Stomach (tissue), 19 donors: ENCODE measurements at places on chromosomes 5 and 9. TPM values are rescaled to one million over a fixed set of nuclear protein-coding genes. Genes with fewer than 3 reads are reported as not detected.

DNA sequence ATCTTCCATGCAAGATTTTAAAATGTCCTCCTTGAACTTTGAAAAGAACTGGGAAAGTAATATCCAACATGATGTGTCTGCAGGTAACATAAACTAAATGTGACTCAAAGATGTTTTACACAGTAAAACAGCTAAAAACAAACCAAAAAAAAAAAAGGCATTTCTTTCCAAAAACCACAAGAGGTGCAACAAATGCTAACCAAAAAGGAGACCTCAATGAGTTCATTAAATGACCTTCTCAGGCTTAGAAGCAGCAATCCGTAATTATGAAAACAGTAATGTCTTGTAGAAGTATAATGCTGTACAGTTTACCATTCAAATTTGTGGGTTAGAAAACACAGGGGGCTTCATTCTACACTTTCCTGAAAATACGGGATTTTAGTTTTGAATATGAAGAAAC is 2.5 kb downstream of the RNF145 start:
- no peak for DNase-seq

GRCh38 chr9:38244971-38245370 is 147.5 kb upstream of the ALDH1B1 start:
- DNase-seq, result no peak

DNA sequence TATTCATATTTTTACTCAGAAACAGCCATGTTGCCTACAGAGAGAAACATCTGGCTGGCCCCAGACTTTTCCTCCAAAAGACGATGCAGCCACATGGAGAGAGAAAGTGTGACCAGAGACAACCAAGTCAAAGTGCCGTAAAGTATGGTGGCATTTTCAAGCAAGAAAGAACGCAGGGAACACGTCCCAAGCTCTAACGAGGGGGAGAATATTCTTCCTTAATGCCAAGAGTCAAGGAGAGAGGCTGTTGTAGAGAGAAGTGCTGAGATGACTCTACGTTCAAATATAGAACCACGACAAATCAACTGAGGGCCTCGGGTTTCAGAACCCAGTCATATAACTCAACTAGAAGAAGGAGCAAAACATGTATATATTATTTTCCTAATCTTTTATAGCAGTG is 55.9 kb downstream of the FNBP1 start:
- no peak for DNase-seq

- no peak for DNase-seq
Observed at GRCh38 chr5:106601620-106602019, 1069.1 kb downstream of the EFNA5 start.

DNA sequence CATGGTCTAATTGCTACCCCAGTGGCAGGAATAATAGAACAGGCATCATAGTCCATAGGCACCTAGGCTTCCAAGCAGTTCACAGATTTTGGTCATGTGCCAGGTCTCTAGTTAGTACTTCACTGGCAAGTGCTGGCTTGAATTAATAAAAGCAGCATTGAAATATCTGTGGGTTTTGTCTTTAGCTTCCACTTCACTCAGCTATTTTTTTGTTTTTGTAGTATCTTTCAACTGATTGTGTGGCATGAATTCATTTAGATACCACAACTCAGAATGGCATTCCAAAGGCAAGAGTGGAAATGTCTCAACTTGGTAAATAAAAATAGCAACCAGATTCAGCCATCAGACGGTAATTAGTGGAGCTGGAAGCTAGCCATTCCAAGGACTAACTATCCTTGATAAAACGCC is 27.9 kb upstream of the ITGA2 start:
- DNase-seq, result peak; percentile 26

The GCNT4 gene
- total RNA-seq, result 1.7 TPM

DNA sequence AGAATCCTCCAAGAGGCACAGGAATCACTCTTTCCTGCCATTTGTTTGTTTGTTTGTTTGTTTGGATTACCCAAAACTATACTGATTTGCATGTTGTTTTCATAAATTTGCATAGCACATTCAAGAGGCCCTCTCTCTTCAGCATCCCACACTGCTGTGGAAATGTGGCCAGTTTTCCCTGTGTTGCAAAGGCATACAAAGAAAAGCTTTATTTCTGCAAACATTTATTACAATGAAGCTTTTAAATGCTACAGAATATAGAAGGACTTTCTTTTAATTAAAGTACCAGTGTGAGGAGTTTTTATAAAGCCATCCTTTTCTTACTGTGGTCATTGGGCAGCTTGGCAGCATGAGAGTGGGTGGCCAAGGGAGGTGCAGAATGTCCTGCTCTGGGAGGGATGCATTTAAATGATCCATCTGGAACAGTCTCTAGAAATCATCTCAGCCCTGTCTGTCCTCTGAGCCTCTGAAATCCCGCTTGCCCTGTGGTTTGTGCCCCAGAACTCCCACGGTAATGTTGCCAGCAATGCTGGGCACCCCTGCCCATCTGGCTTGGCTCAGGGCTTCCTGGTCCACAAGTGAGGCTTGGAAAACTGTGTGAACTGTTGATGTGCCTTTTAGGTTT is 356.8 kb upstream of the KIF2A start:
- no peak for DNase-seq

DNA sequence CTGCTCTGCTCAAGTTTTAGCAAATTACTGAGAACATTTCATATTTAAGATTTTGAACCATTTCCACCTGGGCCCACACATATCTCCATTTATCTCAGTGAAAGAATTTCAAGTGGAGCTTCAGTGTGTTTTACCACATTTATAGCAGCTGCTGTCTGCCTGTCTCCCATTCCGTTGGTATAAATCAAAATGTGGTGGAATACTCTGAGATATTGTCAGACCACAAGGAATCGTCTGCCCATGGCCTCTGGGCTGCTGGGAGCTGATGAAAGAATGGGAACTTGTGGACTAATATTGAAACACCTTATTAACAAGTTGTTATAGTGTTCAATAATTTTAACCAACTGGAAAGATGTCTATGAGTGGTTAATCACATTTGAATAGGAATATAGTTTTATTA is 33.3 kb downstream of the MAST4 start:
- no peak for DNase-seq

DNA sequence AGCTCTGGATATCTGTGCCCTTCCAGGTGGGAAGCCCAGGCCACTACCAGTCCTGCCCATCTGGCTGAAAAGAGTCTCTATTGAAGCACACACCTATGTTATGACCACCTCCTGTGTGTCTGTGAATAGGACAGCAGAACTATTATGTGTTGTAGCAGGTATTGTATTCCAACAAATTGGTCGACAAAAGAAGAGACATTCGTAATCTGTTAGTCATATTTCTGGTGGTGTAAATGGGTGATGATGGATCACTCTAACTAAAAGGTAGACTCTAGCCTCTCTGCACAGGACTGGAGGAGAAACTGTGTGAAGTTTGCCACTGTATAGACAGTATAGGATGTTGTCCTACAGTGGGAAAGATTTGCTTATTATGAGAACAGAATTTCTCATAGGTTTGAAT is 416.1 kb downstream of the TMEM38B start:
- DNase-seq, result no peak

The IFNK gene
- total RNA-seq, result not detected
